ENCODE measurements at places on chromosomes 4 and X.
A peak's percentile ranks its signal among the peaks of the same experiment; 100 is the strongest.

- DNase-seq = no peak
These were observed 80.9 kb downstream of the CLDN34 start for GRCh38 chrX:10048076-10048475.

- DNase-seq = no peak
These were observed 16.2 kb upstream of the ART3 start for GRCh38 chr4:76058302-76058701.

DNA sequence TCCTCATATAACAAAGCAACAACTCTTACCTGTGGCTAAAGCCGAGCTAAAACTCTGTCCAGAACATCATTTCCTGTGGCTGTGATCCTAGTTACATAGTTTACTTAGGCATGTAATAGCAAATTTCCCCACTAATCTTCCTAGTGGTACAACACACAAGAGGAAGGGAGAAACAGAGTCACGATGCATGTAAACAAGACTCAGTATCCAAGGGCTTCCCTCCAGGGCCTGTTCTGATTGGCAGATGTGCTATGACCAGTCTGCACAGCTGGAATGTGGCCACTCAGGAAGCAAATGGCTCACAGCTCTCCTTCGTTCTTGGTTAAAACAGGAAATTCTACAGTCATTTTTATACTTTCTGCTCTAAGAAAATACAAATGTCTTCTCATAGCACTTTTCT is 49.2 kb upstream of the PRSS48 start:
- DNase-seq = peak; percentile 81

- DNase-seq = no peak
These were observed 142.3 kb downstream of the INPP4B start for GRCh38 chr4:142703694-142704309.

- DNase-seq = no peak
These were observed 16.6 kb upstream of the QRFPR start for GRCh38 chr4:121397434-121397833.

- no peak for DNase-seq
These were observed 16.5 kb upstream of the RHOH start for GRCh38 chr4:40180356-40180755.

DNA sequence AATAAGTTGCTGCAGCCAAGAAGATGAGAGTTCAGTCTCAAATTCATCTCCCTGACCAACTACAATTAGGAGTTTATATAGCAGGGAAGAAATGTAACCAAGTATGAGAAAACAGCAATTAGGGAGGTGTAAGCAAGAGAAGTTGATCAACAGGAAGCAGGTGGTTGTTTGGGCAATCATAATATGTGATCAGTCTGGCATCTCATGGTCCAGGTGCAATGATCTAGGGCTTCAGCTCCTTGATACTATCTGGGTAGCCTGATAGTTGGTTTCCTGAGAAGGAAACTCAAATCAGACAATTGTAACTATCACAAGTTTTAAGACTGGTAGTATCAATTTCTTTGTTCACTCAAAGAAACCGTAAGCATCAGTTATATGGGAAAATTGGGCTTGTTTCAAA is 1574.3 kb upstream of the PABPC4L start:
- DNase-seq = no peak

DNA sequence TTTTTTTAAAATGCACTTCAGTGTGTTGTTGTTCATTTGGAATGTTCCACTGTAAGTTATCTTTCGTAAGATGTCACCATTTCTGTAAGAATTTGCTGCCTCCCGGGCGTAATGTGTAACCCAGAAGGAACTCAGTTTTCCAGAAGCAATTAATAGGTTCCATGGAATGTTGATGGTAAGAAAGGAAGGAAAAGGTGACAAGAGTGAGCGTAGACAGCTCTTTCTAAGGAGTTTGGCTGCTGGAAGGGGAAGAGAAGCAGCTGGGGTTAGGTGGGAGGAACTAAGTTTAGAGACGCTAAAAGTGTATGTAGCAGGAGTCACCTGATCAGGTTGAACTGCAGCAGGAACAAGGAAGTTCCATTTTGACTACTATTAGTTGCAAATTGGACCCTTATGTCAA is 35.9 kb downstream of the PNMA5 start:
- DNase-seq = no peak

DNA sequence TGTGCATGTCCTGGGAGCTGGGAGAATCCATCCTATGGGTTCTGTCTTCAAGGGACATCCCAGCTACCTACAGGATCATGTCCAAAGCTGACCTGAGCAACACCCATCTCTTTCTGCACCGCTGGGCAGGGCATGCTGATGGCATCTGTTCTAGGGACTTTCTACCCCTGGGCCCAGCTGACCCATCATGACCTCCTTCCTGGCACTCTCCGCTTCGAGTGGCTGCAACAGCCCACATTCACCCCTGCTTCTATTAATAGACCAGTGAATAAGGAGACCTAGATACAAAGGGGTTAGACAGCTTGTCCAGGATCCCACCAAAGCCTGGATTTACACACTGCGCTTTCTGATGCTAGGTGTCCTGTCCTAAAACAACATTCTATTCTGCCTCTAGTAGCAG is 44.6 kb upstream of the GPR173 start:
- DNase-seq = no peak

DNA sequence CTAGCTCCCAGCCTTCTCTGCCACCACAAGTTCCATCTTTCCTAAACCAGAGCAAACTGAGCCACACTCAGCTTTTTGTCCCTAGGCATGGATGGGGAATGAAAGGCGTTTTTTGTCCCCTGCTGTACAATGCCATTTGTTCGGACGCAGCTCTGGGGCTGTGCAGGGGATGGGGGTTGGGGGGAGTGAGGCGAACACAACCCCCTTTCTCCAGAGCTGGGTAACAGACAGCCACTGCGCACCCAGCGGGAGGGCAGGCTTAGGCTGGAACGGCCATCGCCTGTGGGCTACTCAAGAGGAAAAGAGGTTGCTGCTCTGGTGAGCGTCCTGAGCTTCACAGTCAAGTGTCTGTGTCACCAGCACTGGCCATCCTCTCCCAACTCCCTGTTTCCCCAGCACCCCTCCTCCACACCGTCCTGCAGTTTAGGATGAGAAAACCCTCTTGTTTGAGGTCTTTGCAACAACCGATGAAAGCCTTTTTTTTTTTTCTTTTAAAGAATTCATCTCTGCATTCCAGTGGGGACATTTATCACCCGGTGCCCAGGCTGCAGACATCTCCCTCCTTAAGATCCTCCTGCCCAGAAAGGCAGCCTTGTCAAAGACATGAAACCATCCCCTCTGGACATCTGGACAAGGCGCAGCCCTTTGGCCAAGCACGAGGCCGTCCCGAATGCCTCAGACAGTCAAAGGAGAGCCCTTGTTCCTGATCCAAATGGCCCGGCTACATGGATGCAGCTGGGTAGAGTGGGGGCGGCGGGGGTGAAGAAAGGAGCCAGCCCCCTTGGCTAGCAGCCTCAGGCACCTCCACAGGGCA is 419.6 kb downstream of the BCOR start:
- no peak for DNase-seq

- no peak for DNase-seq
These were observed 37.7 kb downstream of the ARHGAP24 start for GRCh38 chr4:85512446-85513205.

DNA sequence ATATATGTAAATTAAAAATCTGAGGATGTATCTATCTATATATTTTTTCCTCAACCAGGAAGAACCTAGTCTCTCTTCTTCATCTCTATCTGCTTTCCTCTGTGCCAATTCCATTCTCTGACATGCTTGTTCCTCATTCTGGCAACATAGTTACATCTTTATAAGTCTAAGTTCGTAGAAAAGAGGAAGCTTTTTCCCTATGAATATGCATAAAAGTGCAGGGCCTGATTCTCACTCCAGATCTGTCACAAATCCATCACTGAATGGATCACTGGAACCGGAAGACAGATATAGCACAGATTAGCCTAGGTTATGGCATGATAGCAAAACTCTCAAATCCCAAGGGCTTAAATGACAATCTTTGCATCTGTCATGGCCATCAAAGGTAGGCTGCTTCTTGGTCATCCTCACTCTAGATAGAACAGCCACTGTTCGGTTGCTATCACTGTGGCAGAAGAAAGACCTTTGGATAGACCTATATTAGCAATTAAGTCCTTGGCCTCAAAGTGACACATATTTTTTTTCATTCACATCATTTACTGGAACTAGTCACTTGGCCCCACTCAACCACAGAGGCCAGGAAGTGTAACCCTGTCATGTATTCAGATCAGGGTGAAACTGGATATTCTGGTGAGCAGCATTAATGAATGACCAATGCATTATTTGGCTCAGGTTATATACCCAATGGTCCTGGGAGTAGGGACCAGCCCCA is 22.2 kb downstream of the DTHD1 start:
- DNase-seq = no peak

- no peak for DNase-seq
These were observed 953.9 kb upstream of the PCDH10 start for GRCh38 chr4:132195176-132195575.

- DNase-seq = no peak
These were observed 1.2 kb upstream of the MID1IP1 start for GRCh38 chrX:38799995-38800580.

GRCh38 chr4:111499706-111500105 is 645.5 kb upstream of the FAM241A start:
- no peak for DNase-seq

GRCh38 chrX:119762718-119763117 is 4.3 kb downstream of the SOWAHD start:
- DNase-seq = no peak

- DNase-seq = no peak
These were observed 69.8 kb downstream of the FHDC1 start for GRCh38 chr4:153005899-153006381.

DNA sequence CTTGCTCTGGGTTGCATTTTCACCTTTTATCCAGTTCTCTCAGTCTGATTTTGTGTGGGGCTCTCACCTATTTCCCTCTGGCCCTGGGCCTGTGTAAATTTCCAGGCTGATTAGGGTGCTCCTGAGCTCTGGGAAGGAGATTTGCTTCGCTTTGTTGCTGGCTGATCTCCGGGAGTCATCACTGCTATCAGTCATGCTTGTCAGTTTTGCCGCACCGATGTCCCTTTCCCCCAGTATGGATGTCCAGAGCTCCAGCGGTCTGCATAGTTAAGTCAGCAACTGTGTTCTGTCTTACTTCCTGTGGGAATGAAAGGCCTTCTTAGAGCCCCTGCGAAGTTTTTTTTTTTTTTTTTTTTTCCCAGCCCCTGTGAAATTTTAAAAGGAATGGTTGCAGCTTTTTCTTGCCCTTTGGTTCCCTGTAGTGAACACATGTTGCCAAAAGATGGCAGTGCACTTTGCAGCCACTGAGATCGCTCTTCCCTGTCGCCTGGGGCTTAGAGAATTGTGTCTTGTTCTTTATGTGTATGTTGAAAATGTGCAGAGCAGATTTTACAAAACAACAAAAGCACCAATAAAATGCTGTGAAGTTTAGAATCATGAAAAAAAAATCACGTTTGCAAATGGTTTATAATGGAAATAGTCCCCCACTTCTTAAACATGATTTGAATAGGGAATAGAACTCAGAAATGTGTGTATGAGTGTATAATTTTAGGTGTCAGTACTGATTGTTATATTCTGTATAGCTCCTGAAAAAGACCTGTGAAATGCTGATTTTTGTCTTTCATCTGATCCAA is 109.1 kb upstream of the SLC4A4 start:
- DNase-seq = no peak

- DNase-seq = no peak
These were observed 139.2 kb downstream of the SHOX start for GRCh38 chrX:769796-770195.

DNA sequence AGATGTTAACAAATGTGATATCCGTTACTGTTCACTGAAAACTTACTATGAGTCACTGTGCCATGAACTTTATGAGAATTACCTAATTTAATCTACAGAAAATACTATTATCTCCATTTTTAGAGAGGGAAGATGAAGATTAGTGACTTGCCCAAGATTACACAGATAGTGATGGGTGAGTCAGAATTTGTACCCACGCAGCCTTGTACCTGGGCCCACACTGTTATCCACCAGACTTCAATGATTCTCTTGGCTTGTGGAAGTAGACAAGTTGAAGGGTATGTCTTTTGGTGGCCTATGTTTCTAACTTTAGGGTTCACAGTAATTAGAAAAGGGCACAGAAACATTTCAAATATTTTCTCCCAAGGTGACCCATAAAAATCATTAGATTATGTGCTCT is 472.5 kb upstream of the NR3C2 start:
- DNase-seq = no peak

- no peak for DNase-seq
These were observed 4.7 kb downstream of the SRPX2 start for GRCh38 chrX:100648458-100649417.

DNA sequence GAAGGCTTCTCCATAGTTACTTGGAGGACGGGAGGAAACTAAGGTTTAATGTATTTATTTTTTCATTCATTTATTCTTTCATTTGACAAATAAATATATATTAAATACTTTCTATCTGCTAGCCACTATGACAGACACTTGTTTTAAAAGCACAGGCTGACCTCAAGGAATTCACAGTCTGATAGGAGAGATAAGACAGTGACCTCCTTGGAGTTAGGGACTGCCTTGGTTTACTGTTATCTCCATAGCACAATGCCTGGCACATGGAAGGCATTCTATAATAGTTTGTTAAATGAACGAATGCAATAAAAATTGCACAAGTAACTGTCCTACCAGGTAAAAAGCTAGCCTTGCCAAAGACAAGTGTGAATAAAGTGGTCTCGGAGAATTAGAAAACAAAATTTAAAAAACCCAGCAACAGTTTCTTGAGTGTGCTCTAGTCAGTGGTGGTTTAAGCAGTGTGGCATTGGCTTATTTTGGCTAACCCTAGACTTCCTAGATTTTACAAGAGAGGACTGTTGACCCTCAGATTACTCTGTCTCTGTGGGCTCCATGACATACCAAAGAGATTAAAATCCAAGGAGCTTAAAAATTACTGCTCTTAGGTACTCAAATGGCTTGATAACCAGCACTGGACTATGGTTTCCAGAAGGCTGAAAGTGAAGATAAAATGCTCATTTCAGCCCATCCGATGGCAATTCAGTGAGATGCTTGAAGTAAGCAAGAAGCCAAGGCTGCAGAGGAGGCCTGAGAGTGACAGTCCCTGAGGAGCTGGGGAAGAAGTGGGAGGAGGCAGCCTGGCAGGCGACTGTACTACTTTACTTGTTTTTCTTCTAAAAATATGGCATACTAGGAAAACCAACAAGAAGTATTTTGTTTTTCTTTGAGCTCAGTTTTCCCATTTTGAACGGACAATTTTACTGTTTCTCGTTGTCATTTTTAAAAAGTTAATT is 9.6 kb downstream of the AFP start:
- no peak for DNase-seq

DNA sequence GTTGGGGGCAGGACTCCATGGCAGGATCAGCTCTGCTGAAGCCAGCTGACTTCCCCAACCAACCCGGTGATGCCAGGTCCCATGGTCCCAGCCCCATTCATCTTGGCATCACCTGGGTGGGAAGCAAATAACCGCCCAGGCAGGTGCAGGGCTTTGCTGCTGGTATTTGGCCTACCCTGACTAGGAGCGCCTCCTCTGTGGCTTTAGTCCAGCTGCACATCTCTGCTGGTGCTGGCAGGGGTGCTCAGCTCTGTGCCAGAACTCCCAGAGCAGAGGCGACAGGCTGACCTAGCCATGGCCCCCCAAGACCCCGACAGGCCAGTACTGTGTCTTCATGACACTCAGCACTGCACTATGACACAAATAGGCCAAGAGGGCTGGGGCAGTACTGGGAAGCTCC is 64.4 kb downstream of the STARD8 start:
- no peak for DNase-seq

- DNase-seq = no peak
These were observed 50.7 kb downstream of the MXRA5 start for GRCh38 chrX:3295731-3296130.

Data from tibial nerve (tissue), 4 donors.